ENCODE measurements at places on chromosomes 3 and 15.

GRCh38 chr15:41930221-41930866 is 36.5 kb upstream of the SPTBN5 start:
- DNase-seq = peak; percentile 97

GRCh38 chr15:48282216-48282615 is 49.0 kb upstream of the DUT start:
- peak; percentile 30 for DNase-seq

DNA sequence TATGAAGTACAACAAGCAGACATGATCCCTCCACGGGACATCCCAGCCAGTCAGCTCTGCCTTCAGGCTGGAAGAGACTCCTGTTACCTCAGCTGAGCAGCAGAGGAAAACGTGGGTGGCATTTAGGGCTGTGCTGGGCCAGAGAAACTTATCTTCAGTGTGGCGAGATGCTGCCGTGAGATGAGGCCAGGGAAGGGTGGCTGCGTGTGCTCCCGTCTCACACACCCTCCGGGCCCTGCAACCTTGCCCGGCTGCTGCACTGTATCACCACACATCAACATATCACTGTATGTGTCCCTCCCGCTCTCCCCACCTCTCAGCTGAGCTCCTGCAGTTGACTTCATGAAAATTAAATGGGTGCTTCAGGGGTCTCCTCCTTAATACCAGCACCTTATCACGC is 23.4 kb downstream of the BMF start:
- DNase-seq = no peak

GRCh38 chr3:126540951-126541627 is 17.1 kb downstream of the CHST13 start:
- no peak for DNase-seq

GRCh38 chr15:58390118-58390517 is 41.7 kb upstream of the LIPC start:
- DNase-seq = no peak

GRCh38 chr15:94367726-94368535 is 136.6 kb downstream of the MCTP2 start:
- no peak for DNase-seq

GRCh38 chr3:184663356-184663755 is 48.5 kb downstream of the MAGEF1 start:
- DNase-seq = peak; percentile 63

DNA sequence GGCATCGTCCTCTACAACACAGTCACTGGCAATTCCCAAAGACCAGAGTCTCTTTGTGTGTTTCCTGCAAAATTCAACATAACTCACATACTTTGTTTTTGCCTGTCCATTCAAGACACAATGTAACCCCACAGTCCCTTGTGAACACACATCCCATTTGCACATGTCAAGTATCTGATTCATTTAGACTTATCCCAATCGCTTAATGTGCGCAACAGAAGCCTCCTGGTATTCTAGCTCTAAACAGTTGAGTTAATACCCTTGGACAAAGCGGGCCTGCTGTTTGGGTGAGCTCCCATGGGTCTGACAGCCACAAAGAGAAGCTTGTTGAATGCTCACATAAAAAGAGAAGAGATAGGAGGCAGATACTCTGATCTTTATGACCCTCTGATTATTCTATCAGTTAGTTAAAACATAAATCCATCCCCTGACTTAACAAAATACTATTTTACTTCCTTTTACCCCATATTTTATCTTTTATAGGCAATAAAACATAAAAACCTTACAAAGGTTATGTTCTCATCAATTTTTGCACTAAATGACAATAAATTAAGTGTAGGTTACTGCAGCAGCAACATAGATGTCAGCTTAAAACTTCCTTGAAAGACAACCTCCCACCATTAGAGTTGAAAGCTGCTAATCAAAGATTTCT is 79.4 kb downstream of the ANXA2 start:
- DNase-seq = no peak

GRCh38 chr3:12107071-12107713 is 51.5 kb downstream of the TIMP4 start:
- DNase-seq = no peak

- DNase-seq = no peak
These were observed 115.7 kb downstream of the TMCC1 start for GRCh38 chr3:129777806-129778205.

GRCh38 chr3:185925353-185925752 is 12.5 kb downstream of the TRA2B start:
- DNase-seq = no peak

DNA sequence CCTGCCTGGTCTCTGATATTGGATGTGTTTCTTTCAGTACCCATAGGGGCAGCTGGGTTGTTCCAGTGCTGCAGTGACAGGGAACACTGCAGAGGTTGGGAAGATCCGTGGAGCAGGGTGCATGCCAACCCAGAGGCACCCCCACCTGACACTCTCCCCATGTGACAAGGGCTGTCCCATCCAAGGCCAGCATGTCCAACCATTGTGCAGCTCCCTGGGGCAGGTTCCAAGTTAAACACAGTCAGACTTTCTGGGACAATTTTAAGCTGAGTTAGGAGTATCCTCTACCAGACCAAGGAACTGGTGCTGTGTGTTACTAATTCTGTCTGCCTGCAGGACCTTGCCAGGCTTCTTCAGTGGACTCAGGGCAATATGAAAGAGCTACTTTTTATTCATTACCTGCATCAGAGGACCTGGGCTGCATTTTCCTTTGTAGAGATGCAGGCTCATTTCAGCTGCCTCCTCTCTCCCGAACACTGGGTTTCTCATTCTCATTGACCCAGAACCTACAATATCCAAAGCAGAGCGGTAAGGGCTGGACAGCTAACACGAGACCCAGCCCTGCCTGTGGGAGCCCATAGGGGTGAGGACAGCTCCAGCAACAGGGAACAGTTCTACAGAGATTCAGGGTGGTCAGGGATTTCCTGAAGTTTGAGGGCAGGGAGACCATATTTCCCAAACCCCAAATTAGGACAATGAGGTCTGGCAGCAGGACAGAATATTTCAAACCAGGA is 72.7 kb downstream of the SPSB4 start:
- DNase-seq = no peak

DNA sequence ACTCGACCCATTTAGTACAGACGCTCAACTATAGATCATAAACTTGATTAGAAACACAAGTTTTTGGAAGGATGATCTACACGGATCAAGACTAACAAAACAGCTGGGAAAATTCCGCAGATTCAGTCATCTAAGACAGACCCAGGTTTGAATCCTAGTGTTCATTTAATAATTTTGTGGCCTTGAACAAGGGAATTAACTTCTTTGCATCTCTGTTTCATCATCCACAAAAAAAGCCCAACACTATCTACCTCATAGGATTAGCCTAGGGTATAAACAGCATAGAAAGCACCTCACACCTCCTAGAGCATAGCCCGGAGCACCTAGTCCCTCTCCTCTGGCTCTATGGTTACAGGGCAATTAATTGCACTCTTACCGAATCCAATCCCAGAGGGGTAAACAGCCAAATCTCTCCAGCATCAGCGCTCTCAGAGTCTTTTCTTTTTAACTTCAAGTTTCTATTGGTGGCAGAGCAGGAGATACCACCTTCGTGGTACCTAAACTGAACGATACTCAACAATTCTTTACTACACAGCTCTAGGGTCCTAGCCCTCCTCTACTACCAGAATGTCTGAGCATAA is 3.5 kb downstream of the TBL1XR1 start:
- DNase-seq = no peak

DNA sequence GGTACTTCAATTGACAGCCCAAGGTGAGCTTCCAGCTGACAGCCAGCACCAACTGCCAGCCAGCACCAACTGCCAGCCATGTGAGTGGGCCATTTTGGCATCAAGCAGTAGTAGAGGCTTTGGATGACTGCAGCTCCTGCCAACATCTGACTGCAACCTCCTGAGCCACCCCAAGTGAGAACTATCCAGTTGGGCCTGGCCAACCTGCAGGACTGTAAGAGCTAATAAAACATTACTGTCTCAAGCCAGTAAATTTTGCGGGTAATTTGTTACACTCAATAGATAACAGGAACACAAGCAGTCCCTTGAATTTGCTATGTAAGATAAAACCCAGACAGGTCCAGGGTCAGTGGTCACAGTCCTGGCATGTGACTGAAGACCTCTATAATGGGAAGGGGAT is 29.7 kb downstream of the EPHB1 start:
- DNase-seq = no peak

GRCh38 chr3:192273697-192274010 is 453.7 kb downstream of the FGF12 start:
- no peak for DNase-seq

- DNase-seq = no peak
These were observed 39.1 kb upstream of the DNAJC13 start for GRCh38 chr3:132378048-132378762.

GRCh38 chr3:46406788-46407611 is at the start of the genes CCR5AS and CCRL2:
Gene CCR5AS (minus strand): TSS chr3:46407066.
Gene CCRL2 (plus strand): TSS chr3:46407259. CDS start chr3:46408080, 821 bp downstream.
- DNase-seq = no peak

DNA sequence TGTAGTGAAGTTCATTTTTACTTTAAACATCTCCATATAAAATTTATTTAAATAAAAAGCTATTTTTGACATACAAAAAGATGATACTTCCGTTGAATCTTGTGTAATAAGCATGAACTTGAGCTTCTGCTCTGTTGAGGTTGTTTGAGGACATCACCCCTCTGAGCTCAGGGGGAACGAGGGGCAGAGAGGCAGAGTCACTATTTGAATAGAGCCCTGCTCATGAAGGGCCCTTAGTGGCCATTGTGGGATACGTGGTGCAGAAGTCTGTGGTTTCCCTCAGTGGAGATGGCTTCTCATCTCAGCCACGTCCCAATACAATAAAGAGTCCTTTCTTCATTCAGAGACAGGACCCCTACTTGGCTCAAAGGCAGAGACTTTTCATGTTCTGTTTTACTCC is 10.6 kb downstream of the CEMIP start:
- no peak for DNase-seq

GRCh38 chr3:9831253-9831652 is 12.6 kb downstream of the RPUSD3 start:
- no peak for DNase-seq
